ENCODE measurements at places on chromosomes 12 and 14. TPM values are rescaled to one million over a fixed set of nuclear protein-coding genes. Genes with fewer than 3 reads are reported as not detected.

DNA sequence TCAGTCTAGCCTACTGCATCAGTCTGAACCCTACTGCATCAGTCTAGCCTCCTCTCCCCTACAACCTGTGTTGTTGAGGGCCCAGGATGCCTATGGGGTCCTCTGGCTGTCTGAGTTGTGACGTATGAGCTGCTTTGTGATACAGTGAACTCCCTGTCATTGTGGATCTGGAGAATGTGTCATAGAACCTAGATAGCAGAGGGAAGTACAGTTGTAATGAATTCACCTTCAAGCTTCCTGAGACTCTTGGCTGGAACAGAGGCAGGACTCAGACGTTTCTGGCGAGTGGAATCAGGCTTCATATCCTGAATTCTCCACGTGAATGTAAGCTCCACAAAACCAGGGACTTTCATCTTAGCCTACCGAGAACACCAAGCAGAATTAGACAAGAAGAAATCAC lies 17.0 kb downstream of the TBK1 start:
- DNase-seq, result no peak

GRCh38 chr14:97298331-97298730 lies 501.1 kb downstream of the VRK1 start:
- DNase-seq, result no peak

RNF212B gene
- total RNA-seq, result not detected

CLEC1B gene
- total RNA-seq, result not detected

DNA sequence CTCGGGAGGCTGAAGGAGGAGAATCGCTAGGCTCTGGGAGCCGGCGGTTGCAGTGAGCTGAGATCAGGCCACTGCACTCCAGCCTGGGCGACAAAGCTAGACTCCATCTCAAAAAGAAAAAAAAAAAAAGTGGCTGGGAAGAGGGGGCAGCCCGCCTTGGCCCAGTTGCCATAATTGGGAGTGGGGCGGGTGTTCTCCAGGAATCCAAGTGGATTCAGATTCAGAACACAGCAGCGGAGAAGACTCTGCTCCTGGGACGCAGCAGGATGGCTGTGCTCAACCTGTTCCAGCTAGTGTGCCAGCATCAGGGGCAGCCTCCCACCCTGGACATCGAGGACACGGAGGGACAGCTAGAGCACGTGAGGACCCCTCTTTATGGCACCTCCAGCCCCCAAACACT lies 5.5 kb downstream of the CFAP73 start:
- no peak for DNase-seq

AMN gene
- total RNA-seq, result 0.05 TPM

- DNase-seq, result no peak
Observed at GRCh38 chr12:21413369-21414277, 23.8 kb upstream of the PYROXD1 start.

DNA sequence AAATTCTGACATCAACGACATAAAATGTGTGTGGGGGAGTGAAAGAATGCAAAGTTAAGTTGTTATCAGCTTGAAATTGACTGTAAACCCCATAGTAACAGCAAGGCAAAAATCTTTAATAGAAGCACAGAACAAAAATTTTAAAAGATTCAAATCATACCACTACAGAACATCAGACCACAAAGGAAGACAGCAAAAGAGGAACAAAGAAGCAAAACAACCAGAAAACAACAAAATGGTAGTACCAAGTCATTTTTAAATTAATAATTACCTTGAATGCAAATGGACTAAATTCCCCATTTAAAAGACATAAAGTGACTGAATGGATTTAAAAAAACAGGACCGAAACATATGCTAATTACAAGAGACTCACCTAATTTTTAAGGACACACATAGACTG lies 31.3 kb downstream of the A2M start:
- no peak for DNase-seq

DNA sequence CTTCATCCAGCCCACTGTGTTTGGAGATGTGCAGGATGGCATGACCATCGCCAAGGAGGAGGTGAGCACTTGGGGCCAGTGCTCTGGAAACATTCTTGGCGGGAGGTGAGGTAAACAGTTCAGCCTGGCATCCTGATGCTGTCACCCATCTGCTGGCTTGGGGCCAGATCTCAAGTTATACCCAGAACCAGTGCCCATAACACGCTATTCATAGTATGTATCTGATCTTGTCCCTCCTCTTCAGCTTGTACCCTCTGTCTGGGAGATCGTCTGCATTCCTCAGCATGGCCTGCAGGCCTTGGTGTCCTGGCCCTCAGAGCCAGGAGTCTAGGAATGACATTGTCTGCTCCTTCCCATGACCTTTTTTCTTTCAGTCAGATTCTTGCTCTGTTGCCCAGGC lies 31.4 kb downstream of the ALDH2 start:
- no peak for DNase-seq

MSI1 gene
- not detected for total RNA-seq

- DNase-seq, result peak; percentile 55
Observed at GRCh38 chr14:103576371-103577024, 13.7 kb downstream of the COA8 start.
